ENCODE measurements at places on chromosomes 2 and 18. TPM values are rescaled to one million over a fixed set of nuclear protein-coding genes. Genes with fewer than 3 reads are reported as not detected.

RPE gene
- polyA plus RNA-seq: 80.0 TPM

SPP2 gene
- polyA plus RNA-seq: not detected

ABCB11 gene
- polyA plus RNA-seq: not detected

VIT gene
- polyA plus RNA-seq: 0.08 TPM

- peak; percentile 67 for DNase-seq
Measured at GRCh38 chr2:25877431-25878360, 591 bp downstream of the ASXL2 start.

DNA sequence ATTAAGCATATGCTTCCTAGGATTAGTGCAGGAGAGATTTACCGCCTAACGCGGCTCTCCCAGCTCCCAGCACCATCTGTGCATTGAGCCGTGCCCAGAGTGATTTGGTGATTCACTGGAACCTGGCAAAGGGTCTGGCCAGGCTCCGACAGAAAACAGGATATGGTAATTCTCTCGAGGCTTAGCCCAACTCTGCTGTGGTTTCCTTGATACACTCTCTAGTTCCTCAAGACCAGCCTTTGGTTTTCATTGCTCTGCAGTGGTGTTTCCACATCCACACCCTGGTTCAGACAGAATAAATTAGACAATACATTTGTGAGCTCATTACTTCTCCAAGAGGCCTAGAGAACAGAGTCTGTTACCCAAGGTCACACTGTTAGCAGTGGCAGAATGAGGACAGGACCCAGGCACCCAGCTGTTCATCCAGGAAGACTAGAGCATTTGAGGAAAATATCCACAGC lies 23.0 kb upstream of the SMAD2 start:
- peak; percentile 41 for DNase-seq

GRCh38 chr2:113977660-113978523 lies 88.0 kb downstream of the ACTR3 start:
- peak; percentile 94 for DNase-seq

Data from mammary epithelial cell (primary cell).